ENCODE measurements at places on chromosomes 13 and 19.

- no peak for DNase-seq
Measured at GRCh38 chr13:51057906-51058305, 53.2 kb downstream of the C13orf42 start.

DNA sequence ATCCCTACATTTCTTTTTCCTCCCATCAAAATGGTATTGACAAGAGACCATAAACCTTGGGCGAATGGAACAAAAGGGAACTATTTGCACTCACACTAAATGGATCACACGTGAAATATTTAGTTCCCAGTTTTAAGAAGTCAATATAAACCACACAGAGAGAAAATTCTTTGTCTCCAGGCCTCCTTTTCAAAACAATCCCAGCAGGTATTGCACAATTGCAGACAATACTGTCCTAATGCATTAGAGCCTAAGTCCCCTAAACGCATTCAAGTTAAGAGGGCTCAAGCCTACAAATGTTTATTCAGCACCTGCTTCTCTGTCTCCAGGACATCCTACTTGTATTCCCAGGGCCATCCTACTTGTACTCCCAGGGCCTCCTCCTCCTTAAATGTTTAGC is 1.3 kb upstream of the B3GLCT start:
- DNase-seq = no peak

GRCh38 chr19:45800070-45800553 is 7.5 kb upstream of the DMWD start:
- DNase-seq = no peak

GRCh38 chr19:6725513-6726231 is 5.2 kb upstream of the C3 start:
- DNase-seq = no peak

DNA sequence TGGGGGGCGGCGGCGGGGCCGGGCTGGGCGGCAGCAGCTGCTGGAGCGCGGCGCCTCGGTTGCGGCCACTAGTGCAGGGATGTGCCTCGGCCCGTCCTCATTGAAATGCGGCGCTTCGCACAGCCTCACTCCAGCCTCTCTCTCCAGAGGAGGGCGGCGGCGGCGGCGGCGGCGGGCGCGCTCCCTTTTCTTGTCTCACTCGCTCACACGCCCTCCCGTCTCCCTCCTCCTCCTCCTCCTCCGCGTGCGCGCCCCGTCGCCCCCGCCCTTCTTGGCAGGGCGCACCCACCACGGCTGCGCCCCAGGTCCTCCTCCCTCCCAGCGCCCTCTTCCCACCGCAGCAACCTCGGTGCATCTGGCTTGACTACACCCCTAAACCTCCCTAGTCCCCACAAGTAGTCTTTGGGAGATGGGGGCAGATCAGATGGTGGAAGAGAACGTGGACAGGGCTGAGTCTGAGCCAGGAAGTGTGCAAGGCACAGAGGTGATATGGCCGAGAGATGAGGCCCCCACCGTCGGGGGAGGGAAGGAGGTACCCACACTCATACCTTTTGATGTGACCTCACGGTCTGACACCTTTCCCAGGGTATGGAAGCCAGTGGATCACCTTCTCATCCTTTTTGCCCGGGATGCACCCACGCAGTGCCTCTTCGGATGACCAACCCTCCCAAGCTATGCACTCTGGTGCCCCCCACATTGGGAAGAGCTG is at the start of gene DCLK1:
DCLK1 (minus strand) TSS at position 161 of the 709 bp plus-strand sequence.
- no peak for DNase-seq

DNA sequence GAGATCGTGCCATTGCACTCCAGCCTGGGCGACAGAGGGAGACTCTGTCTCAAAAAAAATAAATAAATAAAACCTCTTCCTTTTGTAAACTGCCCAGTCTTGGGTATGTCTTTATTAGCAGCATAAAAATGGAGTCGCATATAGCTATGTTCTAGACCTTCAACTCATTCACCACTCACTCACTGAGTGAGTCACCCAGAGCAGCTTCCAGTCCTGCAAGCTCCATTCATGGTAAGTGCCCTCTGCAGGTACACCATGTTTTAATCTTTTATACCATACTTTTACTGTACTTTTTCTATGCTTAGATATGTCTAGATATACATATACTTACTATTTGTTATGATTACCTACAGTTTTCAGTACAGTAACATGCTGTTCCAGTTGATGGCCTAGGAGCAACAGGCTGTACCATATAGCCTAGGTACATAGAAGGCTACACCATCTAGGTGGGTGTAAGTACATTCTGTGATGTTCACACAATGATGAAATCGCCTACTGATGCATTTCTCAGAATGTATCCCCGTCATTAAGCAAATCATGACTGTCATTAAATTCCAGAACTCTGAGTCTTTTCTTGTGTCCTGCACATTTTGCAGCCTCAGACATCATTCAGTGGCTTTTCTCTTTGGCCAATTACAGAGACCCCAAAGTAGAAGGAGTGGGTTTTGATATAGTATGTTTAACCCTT is 13.7 kb upstream of the FARP1 start:
- DNase-seq = no peak

DNA sequence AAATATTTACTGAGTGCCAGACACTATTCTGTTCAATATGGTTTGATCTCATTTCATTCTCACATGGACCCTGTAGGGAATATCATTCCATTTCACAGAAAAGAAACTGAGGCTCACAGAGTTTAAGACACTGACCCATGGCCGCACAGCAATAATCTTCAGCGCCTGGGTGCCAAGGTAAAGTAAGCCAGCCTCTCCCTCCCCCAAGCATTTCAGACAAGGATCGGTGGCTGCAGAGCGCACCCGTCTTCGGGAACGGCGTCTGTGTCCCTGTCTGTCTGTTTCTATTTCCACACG is 4.3 kb upstream of the PDE4A start:
- DNase-seq = no peak

DNA sequence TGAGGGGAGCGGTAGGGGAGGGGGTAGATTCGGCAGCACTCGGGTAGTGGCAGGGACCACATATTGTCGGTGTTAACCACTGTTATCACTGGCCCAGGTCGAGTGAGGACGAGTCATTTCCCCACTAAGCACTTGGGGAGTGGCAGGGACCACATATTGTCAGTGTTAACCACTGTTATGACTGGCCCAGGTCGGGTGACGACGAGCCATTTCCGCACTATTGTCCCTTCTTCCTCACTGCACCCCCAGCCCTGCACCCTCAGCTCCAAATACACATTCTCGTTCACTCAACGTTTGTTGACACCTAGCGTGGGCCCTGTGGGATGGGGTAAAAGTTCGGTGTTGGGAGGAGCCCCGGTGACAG is 467 bp upstream of the CLN5 start:
- DNase-seq = no peak

GRCh38 chr19:41746593-41747227 is 8.6 kb upstream of the CEACAM6 start:
- no peak for DNase-seq

- DNase-seq = no peak
Measured at GRCh38 chr13:62850331-62850730, 1434.7 kb upstream of the PCDH20 start.

DNA sequence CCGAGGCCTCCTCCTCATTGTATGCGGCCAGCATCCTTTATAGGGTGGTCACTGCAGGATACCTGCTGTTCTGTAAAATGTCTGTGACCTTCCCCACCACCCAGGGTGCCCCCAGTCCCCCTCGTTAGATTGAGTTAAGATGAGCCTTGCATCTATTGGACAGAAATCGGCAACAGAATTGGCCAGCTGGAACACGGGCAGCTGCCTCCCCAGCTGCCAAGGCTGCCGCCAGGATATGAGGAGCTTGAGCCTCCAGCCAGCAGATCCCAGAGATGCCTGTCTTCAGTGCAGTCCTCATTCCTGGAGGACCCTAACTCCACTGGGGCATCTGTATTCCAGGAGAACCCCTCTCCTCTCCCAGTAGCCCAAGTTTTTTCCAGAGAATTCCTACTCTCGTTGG is 463.0 kb downstream of the TSHZ3 start:
- no peak for DNase-seq

GRCh38 chr13:113981611-113982295 is 7.9 kb upstream of the C13orf46 start:
- no peak for DNase-seq

- no peak for DNase-seq
Measured at GRCh38 chr13:83819611-83820010, 62.7 kb downstream of the SLITRK1 start.

DNA sequence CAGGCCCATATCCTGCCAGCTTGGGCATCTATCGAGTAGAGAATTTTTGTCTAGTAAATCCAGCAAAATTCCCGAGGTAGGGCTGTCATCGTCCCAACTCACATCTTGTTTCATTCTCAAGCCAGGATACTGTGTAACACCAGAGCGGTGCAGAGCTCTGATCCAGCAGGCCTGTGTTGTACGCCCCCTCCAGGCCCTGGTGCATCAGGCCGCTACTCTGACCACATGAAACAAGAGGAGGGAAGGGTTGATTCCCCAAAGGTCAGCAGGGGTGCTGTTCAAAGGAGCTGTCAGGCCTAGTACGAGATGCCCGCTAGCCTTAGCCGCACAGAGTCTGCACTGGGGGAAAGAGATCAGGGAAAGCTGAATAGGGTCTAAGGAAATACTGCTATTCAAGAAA is 276.0 kb downstream of the SLC7A1 start:
- DNase-seq = no peak

- DNase-seq = no peak
Measured at GRCh38 chr13:46478651-46479050, 74.3 kb upstream of the LRCH1 start.

GRCh38 chr13:109152941-109153340 is 523.5 kb downstream of the MYO16 start:
- DNase-seq = no peak

DNA sequence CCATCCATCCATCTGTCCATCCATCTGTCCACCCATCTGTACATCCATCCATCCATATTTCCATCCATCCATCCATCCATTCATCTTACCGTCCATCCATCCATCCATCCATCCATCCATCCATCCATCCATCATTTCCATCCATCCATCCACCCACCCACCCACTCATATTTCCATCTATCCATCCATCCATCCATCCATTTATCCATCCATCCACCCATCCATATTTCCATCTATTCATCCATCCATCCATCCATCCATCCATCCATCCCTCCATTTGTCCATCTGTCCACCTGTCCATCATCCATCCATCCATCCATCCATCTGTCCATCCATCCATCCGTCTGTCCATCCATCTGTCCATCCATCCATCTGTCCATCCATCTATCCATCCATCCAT is 20.3 kb upstream of the EMC10 start:
- no peak for DNase-seq

- DNase-seq = no peak
Measured at GRCh38 chr13:78431328-78431727, 172.0 kb downstream of the POU4F1 start.
